Activated CD8-positive, alpha-beta memory T cell treated with anti-CD3 and anti-CD28 coated beads, Interleukin-2, amount 50 U/mL, for 4 hours (primary cell): ENCODE measurements at places on chromosomes 11 and 22.

DNA sequence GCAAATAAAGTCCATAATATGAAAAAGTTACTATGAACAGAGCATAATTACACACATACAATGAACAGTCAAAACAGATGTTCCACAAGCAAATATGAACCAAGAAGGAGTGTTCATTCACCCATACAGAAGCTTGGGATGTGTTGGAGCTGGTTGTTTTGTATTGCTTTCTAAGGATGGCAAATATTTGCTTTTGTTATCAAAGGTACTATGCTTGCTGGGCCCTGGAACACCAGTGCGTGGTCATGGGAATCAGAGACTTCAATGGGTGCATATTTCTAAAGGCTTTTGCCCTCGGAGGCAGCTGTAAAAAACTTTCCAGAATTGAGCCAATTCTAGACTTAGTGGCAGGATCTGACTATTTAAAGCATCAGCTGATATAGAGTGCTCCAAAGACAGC lies 85.1 kb downstream of the BARX2 start:
- no peak for DNase-seq

GRCh38 chr11:102464037-102464436 lies 11.5 kb upstream of the TMEM123 start:
- no peak for DNase-seq

DNA sequence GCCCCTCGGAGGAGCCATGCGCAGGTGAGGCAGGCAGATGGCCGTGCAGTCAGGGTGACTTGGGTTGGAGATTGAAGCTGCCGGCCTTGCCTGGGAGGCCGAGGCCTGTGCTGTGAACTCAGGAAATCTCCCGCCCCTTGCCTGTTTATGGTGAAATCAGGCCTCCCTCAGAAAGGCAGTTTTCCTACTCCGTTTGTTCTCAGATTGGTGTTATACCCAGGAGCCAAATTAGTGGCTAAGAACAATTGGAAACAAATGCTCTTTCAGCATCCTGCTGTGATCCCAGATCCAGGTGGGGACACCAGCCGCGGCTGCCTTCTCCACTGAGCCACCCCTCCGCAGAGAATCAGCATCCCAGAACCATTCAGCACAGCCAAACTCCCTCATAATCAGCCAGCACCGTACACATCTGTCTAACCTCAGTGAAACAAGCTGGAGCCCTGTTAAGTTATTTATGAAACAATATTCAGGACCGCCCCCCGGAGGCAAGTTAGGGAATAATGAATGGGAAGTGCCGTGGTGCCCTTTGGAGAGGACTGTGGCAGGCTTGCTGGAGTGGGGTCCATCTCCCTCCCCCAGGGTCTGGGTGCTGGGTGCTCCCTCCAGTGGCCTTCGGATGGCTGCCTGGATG lies 60.0 kb downstream of the PKNOX2 start:
- no peak for DNase-seq

DNA sequence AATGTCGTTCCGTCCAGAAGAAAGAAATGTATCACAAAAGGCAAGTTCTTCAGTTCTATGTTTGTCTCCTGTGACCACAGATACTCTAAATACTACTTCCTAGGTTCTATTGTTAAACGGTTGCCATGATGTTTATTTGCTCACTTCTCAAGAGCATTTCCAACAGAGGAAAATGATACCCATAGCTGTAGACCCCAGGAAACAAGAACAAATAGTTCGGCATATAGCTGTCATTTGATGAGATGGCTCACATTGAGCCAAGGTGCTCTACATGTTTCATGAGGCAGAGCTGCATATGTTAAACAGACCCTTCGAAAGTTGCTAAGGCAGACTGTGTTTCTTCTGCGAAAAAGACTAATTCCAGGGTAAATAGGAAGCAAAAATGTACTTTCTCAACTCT lies 15.4 kb upstream of the ANGPTL5 start:
- DNase-seq = no peak

DNA sequence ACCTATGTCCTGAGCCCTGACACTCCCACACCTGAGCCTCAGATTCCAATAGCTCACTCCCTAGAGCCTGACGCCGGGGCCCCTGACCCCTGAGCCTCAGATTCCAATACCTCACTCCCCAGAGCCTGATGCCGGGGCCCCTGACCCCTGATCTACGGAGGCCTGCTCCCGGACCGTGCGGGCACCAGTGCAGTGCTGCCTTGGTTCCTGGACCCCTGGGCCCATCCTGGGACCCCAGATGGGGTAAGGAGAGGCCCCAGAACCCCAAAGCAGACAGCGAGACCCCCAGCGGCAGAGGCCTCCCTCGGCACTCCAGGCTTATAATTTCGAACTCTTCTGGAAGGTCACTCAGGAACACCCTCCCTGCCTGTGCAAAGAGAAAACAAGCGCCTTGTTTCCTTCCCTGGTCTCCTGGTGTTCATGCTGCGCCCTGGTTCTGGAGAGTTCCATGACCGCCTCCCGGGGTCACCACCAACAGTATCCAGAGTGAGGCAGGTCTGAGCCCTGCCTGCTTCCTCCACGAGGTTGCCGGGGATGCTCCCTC lies 7.5 kb downstream of the SUSD2 start:
- DNase-seq = no peak
